Stimulated activated CD4-positive, alpha-beta T cell treated with anti-CD3 and anti-CD28 coated beads, Interleukin-4, amount 100 ng/mL, for 1 hour (primary cell): ENCODE measurements at places on chromosomes 7 and 10.

DNA sequence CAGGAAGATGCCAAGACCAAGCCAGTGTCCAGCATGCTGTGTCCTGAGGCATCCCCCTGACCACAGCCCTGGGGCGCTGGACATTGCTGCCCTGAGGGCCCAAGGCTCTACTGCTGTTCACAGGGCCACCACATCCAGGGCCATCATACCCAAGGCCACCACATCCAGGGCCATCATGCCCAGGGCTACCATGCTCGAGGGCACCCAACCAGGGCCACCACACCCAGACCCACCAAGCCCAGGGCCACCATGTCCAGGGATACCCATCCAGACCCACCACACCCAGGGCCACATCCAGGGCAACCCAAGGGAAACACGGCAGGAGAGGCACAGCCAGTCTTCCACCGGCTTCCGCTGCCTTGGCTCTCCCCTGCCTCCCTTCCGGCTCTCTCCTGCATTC is 17.1 kb downstream of the STK32C start:
- no peak for DNase-seq

DNA sequence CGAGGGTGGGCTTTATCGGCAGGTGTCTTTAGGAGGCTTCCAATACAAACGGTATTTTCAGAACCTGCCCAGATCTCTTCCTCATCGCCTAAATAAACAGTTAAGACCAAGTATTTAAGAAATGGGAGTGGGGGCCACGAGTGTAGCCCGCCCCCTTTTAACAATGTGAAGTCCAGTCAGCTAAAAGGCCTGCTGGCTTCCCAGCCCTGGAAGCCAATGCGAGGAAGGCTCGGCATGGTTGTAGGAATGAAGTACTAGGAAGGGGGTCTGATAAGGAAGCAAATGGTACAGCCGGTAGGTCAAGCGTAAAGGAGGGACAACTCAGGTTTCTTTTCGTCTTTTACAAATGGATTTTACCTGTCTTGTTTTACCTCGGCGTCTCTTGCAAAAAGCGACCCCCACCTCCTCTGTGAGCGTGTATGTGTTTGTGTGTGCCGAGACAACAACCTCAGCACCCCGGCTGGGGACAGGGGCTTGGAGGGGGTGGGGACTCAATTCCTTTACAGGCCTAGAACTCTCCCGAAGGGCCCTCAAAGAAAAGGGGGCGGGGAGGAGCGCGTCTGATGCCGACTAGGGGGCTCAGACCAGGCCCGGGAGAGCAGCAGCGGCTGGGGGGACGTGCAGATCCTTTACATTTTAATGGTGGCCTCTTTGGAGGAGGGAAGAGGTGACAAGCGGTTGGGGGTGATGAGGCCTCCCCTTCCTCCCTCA is 147.6 kb downstream of the GPR85 start:
- peak; percentile 20 for DNase-seq

GRCh38 chr10:50398381-50398780 is 147.1 kb upstream of the ASAH2 start:
- DNase-seq: no peak

GRCh38 chr7:28921822-28922221 is 36.3 kb downstream of the TRIL start:
- no peak for DNase-seq

DNA sequence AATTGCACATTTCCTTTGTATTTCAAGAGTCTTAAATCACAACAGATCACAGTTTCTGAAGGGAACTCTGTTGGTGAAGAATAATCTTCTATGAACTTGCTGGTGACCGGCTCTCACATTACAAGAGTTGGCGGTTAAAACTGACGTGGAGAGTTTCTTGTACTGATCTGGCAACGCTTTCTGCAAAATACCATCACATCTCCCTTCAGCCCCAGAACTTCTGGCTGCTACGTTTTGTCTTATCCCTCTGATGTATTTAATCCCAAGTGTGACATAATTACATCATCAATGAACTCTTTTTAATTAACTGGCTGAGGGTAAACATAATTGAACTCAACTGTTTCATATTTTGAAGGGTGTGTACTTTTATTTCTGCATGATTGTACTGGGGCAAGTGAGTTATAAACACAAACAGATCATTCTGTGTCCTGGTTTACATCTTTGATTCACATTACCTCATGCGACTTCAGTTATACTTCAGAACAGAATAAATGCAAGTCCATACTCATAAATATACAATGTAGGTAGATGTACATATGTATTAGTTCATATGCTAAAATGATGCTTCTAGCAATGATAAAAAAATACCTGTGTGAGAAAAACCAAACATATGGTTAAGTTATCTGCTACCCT is 105.1 kb upstream of the NPVF start:
- DNase-seq: no peak

GRCh38 chr10:70253878-70254765 is 20.9 kb upstream of the PPA1 start:
- DNase-seq: no peak

GRCh38 chr7:142460402-142461117 is 202.7 kb upstream of the PRSS58 start:
- no peak for DNase-seq

- DNase-seq: no peak
Observed at GRCh38 chr10:110370006-110370405, 65.3 kb upstream of the SMNDC1 start.

- no peak for DNase-seq
Observed at GRCh38 chr10:18005781-18006456, 54.2 kb downstream of the SLC39A12 start.

DNA sequence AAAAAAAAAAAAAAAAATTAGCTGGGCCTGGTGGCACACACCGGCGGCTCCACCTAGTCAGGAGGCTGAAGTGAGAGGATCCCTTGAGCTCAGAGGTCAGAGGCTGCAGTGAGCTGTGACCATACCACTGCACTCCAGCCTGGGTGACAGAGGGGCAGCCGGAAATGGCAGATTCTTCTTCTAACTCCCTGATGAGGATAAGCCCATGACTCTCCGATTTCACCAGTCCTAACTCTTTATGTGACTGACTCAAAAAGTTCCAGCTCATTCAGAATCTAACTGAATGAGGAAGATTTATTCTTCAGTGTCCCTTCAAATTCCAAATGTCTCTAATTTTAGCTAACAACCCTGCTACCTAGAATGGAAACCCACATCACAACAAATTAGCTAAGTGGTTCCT is 4.2 kb downstream of the C10orf67 start:
- no peak for DNase-seq
